ENCODE measurements at places on chromosomes 1 and 21.

DNA sequence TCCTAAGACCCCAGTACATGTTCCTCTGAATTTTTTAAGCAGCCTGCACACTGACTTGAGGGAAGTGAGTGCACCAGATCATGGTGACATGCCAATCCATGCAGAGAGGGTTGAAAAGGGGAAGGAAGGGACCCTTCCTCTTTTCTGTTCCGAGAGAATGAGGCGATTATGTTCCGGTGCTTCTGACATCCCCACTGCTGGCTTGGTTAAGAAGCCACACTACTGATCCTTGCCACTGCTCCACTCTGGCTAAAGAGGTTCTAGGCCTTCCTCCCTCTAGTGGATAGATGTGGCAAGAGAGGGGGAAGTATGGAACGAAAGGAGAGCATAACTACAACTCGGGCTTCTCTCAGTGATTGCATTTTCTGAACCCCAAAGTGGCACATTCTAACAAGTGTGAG lies 1.8 kb upstream of the CYB5R1 start:
- DNase-seq: peak; percentile 66

DNA sequence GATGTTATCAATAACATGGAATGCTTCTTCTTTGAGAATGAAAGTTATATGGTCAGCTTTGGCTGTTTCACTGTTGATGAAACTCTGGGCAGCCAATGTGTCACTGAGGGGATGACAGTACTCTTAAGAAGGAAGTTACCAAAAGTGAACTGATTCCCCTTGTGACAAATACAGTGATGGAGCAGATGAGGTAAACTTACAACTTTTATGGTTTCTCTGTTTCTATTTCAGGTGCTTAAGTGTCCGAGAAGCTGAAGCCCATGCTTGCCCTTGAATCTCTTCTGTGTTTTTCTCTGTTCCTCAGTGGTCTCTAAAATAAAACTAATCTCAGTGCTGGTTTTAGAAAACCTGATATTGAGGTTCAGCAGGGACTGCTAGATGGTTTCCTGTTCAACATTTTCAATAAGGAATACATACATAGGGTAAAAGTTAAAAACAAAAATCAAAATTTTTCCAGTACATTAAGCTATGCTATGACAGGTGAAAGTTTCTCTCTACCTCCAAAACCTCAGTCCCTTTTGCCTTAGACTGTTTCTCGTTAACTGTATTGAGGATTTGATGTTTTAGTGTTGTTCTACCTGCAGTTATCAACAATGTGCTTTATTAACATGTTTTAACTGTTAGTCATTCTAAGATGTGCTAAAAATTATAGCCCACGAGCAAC lies 454.4 kb upstream of the ADGRL4 start:
- DNase-seq: no peak

GRCh38 chr21:34526241-34526617 lies 14.2 kb upstream of the KCNE1 start:
- DNase-seq: no peak

- DNase-seq: no peak
These were observed 57.4 kb downstream of the B3GALT5 start for GRCh38 chr21:39669976-39670661.

- DNase-seq: no peak
These were observed 598.6 kb downstream of the AJAP1 start for GRCh38 chr1:5253036-5253435.

- DNase-seq: no peak
These were observed 2.0 kb upstream of the ST3GAL3 start for GRCh38 chr1:43705334-43705733.

DNA sequence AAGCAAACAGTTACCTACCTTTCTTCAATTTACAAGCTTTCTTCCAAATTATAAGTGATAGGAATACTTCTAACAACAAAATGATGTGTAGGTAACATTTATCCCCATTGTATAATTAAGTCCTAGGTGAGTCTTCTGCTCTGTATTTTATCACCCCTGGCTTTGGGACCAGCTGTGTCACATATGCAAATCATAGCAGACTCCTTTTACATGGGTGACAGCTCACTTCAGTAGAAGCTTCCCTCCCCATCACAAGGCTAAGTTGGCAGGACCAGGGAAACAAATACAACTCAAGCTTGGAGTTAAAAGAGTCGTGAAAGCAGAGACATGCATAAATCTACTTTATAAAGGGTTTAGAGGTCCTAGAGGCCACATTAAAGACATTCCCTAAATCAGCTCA lies 121.1 kb upstream of the RUNX1 start:
- no peak for DNase-seq

DNA sequence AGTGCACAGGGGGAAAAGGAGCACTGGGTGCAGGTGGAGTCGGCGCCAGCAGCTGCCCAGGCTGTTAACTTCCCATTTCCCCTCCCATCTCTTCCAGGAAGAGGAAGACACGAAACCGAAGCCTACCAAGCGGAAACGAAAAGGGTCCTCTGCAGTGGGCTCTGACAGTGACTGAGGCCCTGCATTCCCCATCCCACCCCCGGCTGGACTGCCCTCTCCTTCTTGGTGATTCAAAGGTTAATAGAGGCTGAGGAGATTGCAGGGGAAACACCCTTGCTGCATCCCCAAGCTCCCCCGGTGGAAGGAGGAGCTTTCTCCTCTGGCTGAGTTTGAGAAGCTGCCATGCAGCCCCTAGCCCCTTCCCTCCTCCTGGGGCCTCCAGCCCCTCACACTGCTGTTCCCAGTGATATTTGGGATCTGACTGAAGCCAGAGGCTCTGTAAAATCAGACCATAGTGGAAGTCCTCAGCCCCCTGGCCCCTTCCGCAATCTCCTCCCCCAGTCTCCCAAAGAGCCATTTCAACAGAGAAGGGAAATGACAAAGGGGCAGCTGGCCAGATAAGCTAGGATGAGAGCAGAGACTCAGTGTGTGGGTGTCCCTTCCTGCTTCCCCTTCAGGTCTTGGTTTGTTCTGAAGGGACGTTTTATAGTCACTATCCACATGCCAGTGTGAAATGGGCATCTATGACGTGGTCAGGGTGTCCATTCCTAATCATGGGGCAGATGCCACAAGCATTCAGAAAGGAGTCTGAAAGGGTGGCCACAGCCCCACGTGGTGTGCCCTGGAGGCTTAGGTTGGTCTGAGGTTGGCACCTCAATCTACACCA lies 1.9 kb upstream of the SLC27A3 start:
- DNase-seq: no peak

DNA sequence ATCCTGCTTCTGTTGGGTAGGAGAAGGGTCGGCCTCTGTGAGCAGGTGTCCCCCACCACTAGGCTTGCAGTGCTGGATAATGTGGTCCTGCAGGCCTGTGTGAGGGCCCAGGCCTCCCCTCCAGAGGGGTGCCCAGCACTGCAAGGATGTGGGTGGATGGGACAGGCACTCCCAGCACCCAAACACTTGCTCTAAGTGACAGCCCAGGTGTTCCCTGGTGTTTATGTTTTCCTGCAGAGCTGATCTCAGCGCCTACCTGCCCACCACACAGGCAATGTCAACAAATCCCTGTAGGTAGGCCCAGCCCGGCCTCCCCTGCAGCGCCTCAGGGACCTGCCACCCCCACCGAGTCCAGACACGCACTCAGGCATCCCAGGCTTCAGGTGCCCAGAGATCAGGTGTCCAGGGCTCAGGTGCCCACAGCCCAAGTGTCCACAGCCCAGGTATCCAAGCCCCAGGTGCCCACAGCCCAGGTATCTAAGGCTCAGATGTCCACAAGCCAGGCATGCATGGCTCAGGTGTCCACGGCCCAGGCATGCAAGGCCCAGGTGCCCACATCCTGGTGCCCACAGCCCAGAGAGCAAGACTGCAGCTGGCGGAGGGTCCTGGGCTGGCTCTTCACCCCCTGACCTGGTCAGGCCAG lies 59.2 kb downstream of the WNT9A start:
- DNase-seq: no peak

GRCh38 chr1:213418268-213419071 lies 367.4 kb downstream of the RPS6KC1 start:
- DNase-seq: no peak

GRCh38 chr1:187842406-187843165 lies 1013.8 kb downstream of the PLA2G4A start:
- no peak for DNase-seq

DNA sequence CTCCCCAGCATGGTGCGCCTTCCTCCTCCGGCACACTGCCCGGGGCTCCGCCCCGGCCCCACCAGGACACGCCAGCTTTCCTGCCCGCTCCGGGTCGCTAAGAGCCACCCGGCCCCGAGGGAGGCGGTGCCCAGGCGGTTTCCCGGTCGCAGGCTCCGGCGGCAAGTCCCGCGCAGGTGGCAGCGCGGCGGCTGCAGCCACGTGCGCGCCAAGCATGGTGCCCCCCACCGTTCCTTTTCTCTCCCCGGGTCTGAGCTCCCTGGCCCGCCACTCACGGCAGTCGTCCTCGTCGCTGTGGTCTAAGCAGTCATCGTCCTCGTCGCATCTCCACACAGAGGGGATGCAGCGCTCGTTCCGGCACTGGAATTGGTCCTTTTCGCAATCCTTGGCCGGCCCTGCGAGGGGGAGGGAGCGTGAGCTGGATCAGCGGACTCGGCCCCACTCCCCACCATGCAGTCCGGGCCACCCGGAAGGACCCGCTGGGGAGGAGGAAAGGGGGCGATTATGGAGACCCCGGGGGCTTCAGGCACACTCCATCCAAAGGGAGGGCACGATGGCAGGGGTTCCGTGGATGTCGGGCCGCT lies 1.2 kb downstream of the LRP8 start:
- no peak for DNase-seq

DNA sequence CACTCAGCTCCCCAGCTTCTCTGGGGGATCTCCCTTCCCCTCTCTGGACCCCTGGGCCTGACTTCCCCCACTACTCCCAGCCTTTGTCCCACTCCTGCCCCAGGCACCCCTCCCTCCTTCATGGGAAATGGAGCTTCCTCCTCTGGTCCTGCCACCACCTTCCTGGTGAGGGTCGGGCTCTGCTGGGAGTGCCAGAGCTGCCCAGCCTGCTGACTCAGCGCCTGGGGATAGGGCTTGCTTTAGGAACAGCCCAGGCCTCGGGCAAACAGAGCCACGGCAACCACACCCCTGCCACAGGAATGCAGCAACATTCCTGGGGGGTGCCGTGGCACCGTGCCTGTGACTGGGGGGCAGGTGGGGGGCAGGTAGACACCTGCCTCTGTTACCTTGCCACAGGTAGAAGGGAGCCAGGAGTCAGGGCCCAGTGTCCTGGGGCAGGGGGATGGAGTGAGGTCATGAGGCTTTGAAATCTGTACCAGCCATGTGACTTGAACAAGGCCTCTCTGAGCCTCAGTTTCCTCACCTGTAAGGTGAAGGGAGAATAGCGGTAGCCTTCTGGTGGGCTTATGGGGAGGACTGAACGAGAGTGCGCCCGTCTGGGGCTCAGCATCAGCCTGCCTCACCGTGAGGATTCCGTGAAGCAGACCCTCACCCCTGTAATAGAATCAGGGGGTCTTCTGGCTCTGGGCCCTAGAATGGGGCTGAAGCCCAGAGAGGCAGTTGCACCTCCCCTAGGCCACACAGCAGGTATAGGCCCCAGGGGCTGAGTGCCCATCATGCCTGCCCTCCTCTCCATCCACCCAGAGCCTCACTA lies 17.8 kb upstream of the EPHA2 start:
- peak; percentile 82 for DNase-seq

- no peak for DNase-seq
These were observed 300.0 kb downstream of the BARHL2 start for GRCh38 chr1:90417126-90417525.

DNA sequence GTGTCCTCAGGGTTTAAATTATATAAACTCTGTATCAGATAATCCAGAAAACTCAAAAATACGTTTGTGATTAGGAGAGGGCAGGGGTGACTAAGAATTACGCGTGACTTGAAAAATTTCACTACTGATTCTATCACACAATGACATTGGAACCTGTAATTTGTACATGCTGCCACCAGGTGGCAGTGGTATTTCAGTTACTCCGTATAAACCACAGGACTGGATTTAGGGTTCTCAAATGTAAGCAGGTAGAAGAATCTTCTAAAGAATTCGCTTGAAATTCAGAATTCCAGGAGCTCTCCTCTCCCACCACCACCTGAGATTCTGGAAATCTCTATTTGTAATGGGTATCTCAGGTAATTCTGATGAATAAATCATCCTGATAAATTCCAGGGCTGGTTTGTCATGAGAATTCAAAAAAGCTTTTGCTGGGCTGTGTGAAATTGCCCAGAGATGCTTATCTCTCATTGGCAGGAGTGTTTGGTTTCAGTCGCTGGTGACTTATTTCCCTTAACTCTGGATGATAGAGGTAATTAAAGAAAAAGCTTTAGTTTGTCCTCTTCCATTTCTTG lies 1.7 kb upstream of the KRTAP7-1 start:
- no peak for DNase-seq

GRCh38 chr1:28329395-28330153 lies 734 bp downstream of the MED18 start:
- no peak for DNase-seq

DNA sequence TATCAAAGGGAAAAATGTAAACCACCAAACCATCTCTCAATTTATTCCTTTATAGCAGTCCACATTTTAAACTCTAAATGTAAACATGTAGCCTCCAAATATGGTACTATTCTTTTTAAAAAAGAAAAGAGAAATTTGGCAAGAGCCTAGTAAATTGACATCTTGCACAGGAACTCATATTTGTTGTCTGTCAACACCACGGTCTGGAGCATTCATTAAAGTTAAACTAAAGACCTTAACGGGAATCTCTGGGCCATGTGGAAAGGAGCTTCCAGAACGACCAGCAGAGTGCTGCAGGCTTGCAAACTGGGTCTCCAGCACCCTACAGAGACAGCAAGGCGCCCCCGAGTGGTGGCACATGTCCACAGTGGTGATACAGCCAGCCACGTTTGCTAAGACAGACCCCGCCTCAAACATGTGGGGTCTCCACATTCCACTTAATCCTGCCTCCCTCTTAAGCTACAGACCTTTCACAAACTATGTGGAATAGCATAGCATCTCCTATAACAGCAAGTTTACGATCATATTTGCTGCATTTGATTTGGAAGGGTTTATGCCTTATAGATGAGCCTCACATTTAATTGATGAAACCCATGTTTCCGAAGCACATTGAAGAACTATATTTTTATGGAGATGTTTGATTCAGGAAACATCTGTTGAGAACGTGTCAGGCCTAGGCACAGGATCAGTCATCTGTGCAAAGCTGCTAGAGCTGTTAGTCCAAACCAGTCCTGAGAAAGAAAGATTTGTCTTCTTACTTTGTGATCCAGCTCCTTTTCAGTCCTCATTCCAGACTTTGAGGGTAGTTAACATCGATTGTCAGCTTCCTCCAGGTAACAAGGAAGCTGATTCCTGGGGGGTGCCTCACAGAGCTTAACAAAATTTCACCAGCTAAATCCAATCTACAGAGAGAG lies 96.4 kb upstream of the BACE2 start:
- DNase-seq: no peak

GRCh38 chr1:203325418-203326091 lies 20.2 kb downstream of the BTG2 start:
- peak; percentile 69 for DNase-seq

- no peak for DNase-seq
These were observed 88.6 kb upstream of the PKN2 start for GRCh38 chr1:88595355-88596002.
